ENCODE measurements at places on chromosomes 2 and 18. TPM values are rescaled to one million over a fixed set of nuclear protein-coding genes. Genes with fewer than 3 reads are reported as not detected.
A peak's percentile ranks its signal among the peaks of the same experiment; 100 is the strongest.

GRCh38 chr18:47883771-47884413 lies 46.6 kb downstream of the SMAD2 start:
- peak; percentile 11 for DNase-seq

DNA sequence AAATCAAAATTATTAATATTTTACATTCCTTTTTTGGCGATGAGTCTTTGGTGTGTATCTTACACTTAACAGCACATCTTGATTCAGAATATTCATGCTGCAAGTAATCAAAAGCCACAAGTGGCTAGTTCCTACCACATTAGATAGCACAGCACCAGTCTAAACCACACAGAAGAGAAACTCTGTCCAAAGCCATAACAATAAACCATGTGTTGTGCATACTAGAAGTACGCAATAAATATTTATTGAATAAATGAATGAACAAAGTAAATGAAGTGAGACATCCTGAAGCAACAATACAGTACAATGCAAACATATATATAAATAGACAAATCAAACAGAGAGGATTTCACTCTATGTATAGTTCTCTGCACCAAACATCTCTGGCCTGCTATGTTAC lies 287.3 kb downstream of the EXOC6B start:
- DNase-seq = no peak

The AUP1 gene
- 103 TPM for total RNA-seq

The SOWAHC gene
- total RNA-seq = 3.6 TPM

DNA sequence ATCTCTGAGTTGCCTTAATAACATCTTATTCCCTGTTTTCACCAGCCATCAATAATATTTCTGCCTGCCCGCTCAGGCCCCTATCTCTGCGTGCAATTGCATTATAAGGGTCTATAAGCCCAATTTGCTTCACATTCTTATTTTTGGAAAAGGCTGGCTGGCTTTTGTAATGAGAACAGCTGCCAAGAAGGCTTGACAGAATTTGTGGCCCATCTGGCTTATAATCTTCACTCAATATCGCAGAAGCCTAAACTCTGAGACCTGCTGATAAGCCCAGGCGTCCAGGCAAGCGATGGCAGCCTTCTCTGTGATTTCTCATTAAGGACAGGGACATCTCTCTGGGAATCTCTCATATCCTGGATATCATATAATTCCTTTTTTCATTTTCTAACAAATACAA lies 1618.6 kb upstream of the CELF4 start:
- no peak for DNase-seq

The CFAP53 gene
- total RNA-seq = 0.18 TPM

DNA sequence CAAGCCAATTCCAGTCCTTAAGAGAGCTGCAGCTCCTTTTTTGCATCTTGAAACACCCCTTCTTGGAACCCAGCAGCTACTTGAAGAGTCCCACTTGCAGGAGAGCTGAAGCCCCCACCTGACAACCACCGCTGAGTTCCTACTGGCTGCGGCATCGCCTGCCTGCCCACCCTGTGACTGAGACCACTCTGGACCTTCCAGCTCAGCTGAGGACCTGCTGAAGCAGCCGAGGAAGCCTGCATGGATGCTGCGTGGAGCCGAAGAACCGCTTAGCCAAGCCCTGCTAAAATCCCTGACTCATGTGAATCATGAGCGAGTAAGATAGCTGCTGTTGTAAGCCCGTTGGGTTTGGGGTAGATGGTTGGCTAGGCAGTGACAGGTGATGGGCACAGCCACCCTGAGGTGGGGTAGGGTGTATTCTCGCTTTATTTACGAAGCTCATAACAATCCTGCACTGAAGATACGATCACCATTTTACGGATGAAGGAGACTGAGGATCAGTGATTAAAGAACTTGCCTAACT lies 78.4 kb downstream of the INHBB start:
- DNase-seq = no peak

DNA sequence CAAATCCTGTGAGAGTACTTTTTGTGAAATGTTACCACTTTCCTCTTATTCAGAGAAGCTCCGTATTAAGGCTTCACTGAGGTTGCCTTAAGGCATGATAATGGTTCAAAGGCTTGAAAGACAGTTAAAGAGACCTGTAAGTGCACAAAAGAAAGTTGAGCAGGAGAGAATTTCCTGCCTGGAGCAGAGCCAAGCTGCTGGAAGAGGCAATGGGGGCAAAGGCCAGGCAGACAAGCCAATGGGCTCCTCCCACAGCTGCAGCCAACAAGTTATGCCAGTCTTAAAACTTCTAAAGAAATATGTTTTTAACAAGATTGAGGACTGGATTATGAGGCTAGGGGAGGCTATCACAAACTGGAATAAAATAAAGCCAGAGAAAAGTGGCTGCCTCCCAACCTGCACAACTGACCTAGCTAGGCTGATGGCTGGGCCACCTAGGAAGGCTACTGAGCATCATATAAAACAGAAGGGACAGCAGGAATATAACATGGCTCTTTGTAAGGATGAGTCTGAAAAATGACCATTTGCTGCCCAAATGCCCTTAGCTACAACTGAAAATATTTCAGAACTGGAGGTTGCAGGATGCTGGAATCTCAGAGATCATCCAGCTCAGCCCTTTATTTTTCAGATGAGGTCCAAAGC lies 2.1 kb downstream of the IL1B start:
- peak; percentile 28 for DNase-seq

- DNase-seq = no peak
Measured at GRCh38 chr2:51387235-51387634, 355.3 kb upstream of the NRXN1 start.

The FAP gene
- total RNA-seq = 2.0 TPM
